Fibroblast of pulmonary artery (primary cell): ENCODE measurements at places on chromosomes 16 and 17.

GRCh38 chr17:1108765-1109605, 70.8 kb downstream of the ABR start:
- peak; percentile 58 for DNase-seq

DNA sequence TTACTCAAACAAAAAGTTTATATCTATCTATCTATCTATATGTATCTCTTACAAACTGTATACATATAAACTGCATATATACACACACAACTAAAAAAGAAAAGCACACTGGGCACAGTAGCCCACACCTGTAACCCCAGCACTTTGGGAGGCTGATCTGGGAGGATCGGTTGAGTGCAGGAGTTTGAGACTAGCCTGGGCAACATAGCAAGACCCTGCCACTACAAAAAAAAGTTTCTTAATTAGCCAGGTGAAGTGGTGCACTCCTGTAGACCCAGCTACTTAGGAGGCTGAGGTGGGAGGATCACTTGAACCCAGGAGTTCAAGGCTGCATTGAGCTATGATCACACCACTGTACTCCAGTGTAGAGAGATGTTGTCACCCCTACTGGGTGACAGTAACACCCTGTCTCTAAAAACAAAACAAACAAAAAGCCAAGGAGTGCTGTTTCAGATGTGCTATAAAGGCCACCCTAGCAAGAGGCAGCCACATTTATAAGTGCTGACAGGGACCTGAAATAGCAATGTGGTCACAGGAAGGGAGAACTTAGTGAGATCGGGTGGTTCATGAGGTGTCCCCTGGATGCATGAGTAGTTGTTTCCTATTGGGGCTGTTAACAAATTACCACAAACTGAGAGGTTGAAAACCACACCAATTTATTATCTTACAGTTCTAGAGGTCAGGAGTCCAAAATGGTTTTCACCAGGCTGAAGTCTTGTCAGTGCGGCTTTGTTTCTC, 4.8 kb downstream of the CD2BP2 start:
- no peak for DNase-seq

- DNase-seq: no peak
Observed at GRCh38 chr16:17538927-17539326, 68.2 kb upstream of the XYLT1 start.

GRCh38 chr17:10325031-10325695, 47.6 kb downstream of the MYH13 start:
- DNase-seq: peak; percentile 29

DNA sequence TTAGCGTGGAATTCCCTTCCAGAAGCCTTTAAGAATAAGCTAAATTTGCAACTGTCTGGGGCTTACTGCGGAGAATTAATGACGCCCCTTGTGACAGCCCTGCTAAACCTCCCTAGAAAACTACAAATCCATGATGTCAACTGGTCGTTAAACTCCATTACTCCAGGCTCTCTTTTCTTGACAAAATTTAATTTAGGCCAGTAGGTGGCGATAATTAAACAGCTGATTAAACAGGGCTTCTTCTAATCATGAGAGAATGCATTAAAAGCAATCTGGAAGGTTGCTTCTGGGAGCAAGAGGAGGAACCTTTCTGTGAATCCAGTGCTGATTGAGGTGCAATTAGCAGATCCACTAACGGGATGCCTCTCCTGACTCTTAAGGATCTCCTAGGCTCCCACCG, 8.1 kb upstream of the NLRP1 start:
- peak; percentile 63 for DNase-seq

- DNase-seq: peak; percentile 89
Observed at GRCh38 chr16:84851192-84852127, 31.7 kb downstream of the CRISPLD2 start.

GRCh38 chr16:85286951-85287814, 174.9 kb upstream of the CIBAR2 start:
- peak; percentile 7 for DNase-seq

GRCh38 chr17:21061158-21061835, 18.5 kb upstream of the USP22 start:
- no peak for DNase-seq

DNA sequence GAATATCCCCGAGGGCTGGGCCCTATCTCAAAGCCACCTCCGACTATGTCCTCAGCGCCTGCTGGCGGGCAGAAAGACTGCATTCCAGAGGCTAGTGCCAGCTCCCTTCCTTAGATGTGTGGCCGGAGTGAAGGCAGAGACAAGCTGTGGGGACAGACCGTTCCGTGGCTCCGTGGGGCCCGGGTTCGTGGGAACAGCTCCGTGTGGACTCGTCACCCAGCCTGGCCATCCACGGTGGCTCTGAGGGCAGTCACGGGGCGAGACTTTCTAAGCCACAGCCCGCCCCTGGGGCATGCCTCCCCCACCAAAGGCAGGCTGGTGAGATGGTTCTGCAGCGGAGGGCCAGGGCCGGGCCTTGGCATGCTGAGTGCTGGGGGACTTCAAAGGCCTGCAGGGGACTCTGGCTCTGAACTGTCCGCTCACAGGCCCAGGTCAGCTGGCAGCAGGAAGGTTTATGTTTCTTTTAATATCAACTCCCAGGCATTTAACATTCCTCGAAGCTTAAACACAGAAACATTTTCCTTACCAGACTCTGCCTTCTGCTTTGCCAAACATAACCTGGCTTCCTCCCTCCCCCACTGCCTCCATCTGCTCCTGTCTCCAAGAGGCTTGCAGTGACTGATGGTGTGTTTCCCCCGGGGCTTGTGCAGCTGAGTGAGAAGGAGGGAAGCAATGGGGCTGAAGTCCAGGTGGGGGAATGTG, 50.4 kb downstream of the TIMM22 start:
- peak; percentile 20 for DNase-seq

GRCh38 chr16:21190599-21190998, 20.8 kb downstream of the ZP2 start:
- DNase-seq: no peak

GRCh38 chr16:70523076-70523742, at the start of gene COG4:
COG4 (minus strand) TSS chr16:70523554; CDS start chr16:70523543, 11 bp downstream.
- DNase-seq: peak; percentile 83

DNA sequence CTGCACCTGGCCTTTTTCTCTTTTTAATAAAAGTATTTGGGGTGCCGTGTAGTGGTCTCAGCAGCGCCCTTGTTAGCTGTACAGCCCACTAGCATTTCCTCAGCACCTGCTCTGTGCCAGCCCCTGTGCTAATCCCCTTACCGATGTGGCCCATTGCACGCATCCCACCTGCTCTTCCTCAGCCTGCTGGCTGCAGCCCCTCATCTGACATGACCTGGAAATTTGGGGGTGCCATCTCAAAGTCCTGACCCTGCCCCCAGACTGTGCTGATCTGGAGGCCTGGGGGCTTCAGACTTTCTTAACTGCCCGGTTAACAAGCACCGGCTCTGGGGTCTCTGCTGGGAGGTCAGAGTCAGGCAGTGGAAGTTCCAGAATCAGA, 10.4 kb downstream of the GPRC5C start:
- DNase-seq: no peak

- DNase-seq: peak; percentile 46
Observed at GRCh38 chr17:75601057-75601987, 13.7 kb downstream of the MYO15B start.

- DNase-seq: no peak
Observed at GRCh38 chr16:79602628-79603014, 2.1 kb upstream of the MAF start.

- DNase-seq: no peak
Observed at GRCh38 chr17:4693416-4693815, 10.5 kb downstream of the PELP1 start.

DNA sequence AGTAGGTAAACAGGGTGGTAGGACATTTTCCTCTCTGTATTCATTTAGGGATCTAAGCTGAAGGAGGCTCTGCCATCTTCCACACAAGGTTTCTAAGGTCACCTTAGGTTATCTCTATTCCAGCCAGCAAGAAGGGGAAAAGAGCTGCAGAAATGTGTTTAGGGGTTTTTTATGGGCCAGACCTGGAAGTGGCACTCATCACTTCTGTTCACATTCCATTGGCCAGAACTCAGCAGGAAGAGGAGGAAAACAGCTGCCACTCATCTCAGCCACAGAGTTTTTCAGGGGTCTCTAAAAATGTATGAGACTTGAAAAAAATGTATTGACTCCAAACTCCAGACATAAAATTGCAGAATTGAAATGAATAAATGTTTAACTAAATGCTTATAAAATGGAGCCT, 65.8 kb downstream of the FTO start:
- DNase-seq: no peak

- peak; percentile 76 for DNase-seq
Observed at GRCh38 chr17:50060951-50061712, 5.2 kb downstream of the ITGA3 start.

DNA sequence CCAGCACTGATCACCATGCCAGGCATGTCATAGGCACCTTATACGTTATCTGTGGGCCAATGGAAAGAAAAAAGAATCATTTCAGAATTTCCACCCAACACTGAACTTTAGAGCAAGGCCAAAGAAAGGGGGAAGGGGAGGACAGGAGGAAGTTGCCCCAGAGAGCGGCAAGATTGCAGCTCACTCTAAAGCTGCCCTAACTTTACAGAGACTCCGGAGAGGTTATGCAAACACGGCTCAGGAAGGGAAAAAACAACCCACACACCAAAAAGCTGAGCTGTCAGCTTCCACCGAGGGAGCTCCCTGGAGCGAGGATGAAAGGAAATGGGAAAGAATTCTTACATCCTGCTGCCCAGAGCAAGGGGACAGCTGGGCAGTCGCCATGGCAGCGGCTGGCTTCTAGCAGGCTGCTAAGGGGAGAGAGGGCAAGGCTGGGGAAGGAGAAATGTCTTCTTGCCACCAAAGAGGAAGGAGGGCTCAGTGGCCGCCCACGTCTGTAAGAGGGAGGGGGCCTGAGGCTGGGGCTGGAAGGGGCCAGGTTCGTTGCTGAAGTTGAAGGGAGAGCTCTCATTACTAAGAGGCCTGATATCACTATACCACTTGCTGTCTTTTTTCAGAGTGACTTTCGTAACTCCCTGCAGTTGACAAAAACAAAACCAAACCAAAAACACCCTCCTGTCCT, 18.2 kb downstream of the COTL1 start:
- DNase-seq: peak; percentile 93

DNA sequence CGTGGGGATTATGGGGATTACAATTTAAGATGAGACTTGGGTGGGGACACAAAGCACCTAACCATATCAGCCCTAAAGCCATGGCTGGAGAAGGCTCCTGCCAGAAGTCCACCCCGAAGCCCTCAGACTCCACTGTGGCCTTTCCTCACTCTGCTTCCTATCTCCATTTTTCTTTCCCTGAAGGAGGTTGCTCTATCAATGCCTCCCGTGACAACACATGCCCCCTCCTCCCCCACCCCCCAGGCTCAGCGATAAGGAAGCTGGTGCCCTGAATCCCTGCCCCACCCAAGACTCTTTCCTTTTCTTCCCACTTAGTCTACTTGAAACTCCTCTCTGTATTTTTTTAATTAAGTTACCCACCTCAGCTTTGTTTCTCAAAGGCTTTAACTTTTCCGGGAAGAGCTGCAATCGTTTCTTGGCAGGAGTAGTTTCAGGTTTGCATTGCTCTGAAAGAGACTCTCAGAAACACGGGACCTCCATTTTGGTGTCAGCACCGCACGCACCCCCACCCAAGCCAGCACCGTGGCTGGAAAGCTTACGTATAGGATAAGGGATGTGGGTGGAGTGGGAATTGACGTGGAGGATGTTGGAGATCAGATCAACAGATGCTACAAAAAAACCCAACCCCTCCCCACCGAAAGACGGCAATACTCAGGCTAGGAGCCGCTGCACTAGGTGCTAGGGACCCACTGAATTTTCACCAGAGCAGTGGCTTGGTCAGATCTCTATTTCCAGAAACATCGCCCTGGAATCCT, 15.2 kb upstream of the CA4 start:
- peak; percentile 69 for DNase-seq

GRCh38 chr16:55728797-55729196, 73.0 kb downstream of the SLC6A2 start:
- no peak for DNase-seq

GRCh38 chr16:80345701-80346100, 195.1 kb upstream of the DYNLRB2 start:
- no peak for DNase-seq

DNA sequence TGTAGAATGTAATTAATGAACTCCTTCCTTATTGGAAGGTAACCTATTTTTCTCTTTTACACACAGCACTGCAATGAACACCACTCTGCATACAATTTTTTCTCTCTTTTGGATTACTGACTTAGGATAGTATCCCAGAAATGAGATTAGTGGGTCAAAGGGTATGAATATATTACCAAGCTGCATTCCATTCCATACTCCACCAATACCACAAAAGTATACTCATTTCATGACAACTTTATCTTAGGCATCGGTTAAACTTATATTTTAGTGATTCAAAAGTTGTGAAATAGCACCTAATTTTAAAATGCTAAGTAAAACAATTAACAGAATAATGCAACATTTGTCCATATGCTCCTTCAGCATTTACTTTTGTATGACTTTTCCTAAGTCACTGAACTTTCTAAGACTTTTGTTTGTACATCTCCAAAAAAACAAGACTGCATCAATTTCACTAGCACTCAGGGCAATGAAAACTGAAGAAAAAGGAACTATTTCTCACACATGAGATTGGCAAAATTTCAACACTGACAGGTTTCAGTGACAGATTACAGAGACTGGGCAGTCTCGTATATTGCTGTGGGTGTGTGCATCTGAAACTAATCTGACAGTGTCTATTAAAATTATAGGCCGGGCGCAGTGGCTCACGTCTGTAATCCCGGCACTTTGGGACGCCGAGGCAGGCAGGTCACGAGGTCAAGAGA, 32.1 kb downstream of the HELZ start:
- peak; percentile 52 for DNase-seq

GRCh38 chr17:12180644-12181261, 160.1 kb downstream of the MAP2K4 start:
- DNase-seq: peak; percentile 74

- peak; percentile 8 for DNase-seq
Observed at GRCh38 chr17:53142890-53143289, 679.8 kb upstream of the KIF2B start.

GRCh38 chr17:41678907-41679739, 9.6 kb upstream of the EIF1 start:
- peak; percentile 60 for DNase-seq

GRCh38 chr16:53061701-53062159, 6.9 kb downstream of the CHD9 start:
- no peak for DNase-seq
